Cortex of kidney (tissue), 1 donor: ENCODE measurements at places on chromosomes 7 and 10.

- no peak for DNase-seq
Observed at GRCh38 chr7:81527651-81528050, 242.2 kb downstream of the HGF start.

DNA sequence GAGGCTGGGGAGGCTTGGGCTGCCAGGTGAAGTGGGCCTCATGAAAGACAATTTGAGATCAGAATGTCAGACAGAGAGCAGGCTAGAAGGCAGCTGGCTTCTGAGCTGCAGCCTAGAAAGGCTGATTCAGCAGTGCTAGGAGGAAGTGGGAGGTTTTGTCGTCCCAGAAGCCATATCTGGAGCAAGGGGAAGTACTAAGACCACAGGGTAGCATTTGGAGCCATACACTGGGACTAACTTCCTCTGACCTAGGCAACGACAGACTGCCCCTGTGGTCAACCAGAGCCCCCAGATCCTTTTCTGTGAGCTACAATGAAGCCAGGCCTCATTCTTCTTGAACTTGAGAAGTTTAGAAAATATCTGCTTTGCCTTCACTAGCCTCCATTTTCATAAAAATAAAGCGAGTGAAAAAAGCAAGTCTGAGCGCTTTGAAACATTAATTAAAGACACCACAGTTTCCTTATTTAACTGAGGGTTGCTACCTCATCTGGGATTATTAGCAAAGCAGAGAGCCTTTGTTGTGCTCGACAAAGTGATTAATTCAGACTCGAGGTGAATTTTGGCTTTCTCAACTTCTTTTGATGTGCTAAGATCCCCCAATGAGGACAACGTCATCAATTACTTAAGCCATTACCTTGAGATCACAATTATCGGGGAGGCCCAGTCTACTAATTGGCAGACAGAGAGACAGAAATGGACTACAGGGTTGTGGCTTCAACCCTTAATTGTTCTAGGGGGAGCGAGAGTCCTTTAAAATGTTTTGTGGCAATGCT is 26.6 kb downstream of the TBXAS1 start:
- DNase-seq = no peak

GRCh38 chr7:23242935-23243334 is 3.6 kb upstream of the GPNMB start:
- DNase-seq = no peak

- DNase-seq = no peak
Observed at GRCh38 chr10:78513330-78513729, 479.7 kb downstream of the RPS24 start.

DNA sequence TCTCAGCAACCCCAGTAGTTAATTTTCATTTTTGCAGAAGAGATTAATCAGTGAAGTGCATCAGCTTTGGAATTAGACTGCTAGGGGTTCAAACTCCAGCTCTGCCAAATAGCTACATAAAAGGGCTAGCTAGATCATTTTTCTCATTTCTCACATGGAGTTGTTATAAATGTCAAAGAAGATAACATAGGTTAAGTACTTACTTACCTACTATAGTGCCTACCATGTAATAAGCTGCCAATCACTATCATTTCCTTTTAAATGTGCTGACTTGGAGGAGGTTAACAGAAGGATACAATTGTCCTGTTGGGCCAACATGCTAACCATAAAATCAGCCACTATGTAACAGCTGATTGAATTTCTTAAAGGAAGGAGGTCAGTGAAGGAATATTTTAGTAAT is 40.7 kb downstream of the KDM7A start:
- no peak for DNase-seq

GRCh38 chr10:11442001-11442773 is 169.3 kb downstream of the USP6NL start:
- DNase-seq = no peak

DNA sequence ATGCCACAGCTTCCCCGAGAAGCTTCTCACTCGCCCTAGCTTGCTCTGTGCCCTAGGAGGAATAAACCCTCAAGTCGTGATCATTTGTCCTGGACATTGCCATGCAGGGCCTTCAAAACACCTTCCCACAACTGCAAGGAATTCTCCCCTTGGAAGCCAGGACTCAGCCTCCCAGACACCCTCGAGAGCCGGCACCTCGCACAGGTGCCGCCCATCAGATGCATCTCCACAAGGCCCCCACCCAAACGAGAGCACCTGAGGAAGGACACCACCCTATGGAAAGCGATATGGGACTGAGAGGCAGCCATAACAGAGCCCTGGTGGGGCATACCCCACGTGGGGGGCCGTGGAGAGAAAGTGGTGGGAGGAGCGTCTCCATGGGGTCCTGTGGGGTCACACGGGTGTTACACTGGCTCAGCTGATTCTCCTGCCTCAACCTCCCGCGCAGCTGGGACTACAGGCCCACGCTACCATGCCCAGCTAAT is 77.6 kb upstream of the FOXK1 start:
- DNase-seq = no peak

- DNase-seq = no peak
Observed at GRCh38 chr7:27875061-27875460, 135.1 kb downstream of the TAX1BP1 start.

DNA sequence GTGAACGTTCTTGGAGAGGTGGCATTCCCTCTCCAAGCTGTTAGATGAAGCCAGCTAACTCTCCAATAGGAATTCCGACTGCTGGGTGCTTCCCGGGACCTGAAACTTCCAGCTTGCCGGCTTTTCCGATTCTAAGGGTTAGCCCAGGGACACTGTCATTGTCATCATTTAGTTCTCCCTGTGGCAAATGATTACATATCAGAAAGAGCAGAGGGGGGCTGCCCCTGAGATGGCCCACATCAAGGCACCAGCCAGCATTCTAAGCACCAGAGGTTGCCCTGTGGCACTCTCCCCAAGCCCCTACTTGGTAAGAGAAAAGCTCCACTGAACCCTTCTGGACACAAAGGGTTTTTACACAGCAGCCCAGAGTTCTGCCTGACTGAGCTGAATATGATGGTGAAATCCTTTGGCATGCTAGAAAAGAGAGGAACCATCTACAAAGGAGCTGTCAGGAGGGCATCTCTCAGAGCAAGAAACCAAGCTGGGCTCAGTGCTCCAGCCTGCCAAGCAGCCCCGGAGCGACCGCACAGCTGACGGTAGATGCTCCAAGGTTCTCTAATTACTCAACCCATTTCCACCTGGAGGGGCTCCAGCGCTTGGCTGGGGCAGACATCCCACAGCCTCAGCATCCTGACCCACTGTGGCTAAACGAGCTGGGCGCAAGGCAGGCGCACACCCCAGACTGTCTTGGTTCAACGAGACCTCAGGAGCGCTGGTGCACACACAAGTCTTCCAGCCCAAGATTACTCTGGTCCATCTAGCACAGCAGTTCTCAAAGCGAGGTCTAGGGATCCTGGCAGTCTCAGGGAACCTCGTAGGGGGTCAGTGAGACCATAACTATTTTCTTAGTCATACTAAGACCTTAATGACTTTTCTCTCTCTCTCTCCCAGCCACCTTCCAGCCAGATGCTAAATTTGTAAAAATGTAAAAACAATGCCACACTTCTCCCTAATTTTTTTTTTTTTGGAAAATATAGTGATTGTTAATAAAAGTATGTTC is 160.5 kb downstream of the GFRA1 start:
- no peak for DNase-seq

DNA sequence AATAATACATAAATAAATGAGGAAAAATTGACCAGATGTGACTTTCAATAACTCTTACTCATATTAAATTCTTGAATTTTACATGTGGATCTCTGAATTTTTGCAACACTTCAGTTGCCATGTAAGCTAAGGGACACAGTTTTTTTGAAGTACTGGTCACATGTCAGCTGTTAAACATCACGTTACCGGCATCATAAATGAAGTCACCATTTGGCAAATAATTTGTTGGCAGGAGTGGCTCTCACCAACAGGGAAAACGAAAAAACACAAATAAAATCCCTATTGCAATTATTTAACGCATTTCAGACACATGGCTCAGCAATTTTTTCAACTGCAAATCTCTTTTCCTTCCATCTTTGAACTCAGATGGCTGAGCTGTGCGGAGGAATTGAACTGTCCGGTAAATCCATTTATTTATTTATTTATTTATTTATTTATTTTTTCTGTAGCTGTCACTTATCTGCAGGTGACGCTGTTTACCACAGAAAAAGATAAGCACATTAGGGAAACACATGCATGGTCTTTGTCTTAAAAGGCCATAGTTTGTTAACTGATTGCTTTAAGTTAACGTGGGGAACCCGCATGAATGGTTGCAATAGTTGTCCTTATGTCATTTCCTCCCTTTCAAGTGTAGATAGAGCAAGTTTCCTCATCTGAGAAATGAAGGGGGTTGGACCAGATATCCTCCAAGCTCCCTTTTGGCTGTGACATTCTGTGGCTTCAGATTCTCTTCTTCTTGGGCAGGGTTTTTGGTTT is 64.7 kb upstream of the JAZF1 start:
- DNase-seq = no peak

DNA sequence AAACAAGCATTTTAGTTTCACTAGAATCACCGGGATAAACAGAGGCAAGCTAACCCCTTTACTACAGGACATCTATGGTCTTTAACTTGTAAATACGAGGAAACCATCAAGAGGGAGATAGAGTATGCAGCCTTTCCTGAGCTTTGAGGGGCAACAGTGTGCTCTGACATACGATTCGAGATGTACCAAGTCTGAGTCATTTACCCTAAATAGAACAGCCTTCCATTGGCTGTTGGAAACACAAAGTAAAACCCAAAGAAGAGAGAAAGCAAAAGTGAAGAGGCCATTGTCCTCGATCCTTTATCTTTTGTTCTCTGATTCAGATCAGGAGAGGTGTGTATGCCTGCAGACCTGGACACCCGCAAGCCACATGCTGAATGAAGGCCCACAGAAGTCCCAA is 289.5 kb downstream of the KCNMA1 start:
- no peak for DNase-seq

DNA sequence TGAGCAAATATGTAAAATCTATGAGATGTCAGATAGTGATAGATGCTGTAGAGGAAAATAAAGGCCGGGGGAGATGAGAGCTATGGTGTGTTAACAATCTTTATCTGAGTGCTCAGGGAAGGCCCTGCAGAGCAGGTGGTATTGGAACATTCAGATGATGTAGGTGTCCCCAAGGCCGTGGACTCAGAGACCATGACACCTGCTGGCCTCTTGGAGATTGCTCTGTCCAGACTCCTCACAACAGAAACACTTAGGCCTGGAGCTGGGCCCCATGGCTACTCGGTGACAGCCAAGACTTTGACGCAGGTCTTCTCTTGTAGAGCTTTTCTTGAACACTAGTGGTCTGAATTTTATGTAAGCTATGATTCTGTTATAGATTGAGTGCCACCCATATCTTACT is 13.3 kb downstream of the AKR1E2 start:
- DNase-seq = no peak

DNA sequence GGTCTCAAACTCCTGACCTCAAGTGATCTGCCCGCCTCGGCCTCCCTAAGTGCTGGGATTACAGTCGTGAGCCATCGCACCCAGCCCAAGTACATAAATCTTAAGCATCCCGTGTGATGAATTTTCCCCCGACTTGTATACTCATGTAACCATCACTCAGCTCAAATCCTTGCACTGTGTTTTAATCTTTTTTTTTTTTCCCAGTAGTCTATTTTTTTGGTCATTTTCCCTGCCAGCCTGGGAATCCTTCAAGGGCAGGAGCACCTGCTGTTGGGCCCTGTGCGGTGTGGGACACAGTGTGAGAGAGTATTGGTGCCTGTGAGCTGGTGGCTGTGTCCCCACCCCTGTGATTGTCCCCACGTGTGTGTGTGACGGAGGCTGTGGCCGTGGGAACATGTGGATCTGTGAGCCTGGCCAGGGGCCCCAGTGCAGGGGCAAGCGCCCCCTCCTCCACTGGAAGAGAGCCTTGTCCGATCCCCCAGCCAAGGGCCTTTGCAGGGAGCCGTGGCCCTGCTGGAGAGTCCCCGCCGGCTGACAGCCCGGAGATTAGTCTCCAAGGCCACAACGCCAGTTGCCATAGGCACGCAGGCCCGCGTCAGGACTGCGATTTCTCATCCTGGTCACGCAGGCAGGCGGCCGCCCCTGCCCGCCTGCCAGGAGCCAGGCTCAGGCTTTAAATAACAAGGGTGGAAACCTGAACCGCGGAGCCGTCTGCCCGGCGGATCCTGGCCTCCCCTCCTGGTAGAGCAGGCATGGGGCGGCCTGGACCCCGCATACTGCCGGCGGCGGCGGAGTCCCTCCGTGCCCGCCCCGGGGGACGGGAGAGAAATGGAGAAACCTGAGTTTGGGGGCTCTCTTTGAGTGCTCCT is 26.5 kb downstream of the GTF2IRD1 start:
- no peak for DNase-seq

DNA sequence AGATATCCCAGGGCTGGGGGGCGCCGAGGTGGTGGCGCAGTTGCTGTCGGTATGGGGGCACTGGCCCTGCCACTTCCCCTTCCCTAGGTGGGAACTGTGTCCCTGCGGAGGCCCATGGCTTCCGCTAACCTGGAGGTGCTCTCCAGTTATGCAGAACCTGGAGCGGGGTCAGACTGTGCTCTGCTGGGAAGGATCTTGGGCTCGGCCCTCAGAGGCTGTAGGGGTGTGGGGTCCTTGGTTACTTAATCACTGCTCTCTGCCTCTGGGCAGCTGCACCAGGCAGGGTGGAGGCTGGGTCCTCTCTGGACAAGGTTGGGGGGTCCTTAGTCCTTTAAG is 2.4 kb downstream of the BRI3 start:
- DNase-seq = no peak

DNA sequence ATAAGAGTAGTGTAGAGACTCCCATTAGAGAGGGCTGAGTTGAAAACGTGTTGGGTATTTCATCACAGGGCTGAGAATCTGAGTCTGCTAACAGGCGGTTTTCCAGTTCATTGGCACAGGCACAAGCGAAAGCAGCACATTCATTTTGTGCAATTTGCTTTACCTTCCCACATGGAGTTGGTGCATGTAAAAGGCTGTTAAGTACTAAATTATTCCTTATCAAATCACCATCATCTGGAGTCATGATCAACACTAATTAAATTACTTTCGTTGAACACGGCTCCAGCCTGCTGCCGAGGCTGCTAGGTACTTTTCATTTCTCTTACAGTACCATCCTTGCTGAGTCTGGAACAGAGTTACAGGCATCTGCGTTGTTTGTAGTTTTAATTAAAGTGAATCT is 43.8 kb downstream of the ETV1 start:
- no peak for DNase-seq

DNA sequence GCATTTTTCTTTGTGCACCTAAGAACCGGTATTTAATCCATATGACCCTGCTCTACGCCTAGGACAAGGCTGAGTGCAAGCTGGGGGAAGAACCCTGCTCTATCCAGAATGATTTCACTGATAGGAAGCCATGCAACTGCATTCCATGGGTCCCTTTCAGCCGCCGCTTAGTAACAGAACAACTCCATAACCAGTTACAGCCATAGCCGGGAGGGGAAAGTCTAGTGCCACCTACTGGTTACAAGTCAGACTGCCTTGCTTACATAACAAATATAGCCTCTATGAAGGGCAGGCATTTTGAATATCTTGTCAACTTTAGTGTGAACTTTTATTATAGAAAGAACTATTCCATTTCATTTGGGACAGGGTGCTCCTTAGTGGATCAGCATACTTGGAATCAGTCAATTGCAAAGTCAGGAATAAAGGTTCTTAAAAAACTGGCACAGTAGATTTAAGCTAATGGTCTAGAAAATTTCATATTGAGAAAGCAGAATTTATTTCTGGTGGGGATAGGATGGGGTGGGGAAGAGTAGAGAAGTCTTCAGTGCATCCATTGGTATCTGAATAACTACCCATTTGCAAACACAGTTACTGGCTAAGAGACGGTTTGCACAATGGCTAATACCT is 521.7 kb downstream of the ADRA2A start:
- DNase-seq = no peak
